ENCODE measurements at places on chromosomes 13 and 19.

DNA sequence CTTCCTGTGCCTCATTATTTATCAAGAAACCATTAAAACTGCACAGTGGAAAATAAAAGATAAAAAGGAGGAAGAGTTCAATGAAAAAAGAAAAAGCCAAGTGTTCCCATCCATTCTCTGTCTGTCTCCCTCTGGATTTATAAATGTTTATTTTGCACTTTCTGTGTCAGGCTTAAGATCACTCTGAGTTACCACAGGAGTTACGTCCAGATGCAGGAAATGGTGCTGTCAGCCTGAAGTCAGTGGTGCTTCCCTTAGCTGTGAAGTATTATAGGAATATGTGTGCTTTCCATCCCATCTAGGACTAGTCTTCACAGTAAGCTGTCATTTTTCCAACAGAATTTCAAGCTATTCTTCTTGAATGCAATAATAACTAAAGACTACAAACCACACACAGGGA, 420.2 kb downstream of the KCTD12 start:
- no peak for DNase-seq

DNA sequence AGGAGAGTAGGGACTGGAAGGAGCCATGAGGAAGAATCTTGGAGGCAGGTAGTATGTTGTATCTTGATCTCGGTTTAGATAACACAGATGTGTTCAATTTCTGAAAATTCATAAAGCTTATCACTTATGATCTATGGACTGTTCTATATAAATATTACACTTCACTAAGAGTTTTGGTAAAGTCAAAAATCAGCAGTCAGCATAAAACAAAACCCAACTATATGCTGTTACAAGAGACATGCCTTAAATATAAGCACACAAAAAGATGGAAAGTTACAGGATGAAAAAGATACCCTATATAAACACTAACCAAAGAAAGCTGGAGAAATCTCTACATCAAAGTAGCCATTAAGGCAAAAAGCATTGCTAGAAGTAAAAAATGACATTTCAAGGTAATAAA, 4.5 kb upstream of the KASH5 start:
- no peak for DNase-seq

DNA sequence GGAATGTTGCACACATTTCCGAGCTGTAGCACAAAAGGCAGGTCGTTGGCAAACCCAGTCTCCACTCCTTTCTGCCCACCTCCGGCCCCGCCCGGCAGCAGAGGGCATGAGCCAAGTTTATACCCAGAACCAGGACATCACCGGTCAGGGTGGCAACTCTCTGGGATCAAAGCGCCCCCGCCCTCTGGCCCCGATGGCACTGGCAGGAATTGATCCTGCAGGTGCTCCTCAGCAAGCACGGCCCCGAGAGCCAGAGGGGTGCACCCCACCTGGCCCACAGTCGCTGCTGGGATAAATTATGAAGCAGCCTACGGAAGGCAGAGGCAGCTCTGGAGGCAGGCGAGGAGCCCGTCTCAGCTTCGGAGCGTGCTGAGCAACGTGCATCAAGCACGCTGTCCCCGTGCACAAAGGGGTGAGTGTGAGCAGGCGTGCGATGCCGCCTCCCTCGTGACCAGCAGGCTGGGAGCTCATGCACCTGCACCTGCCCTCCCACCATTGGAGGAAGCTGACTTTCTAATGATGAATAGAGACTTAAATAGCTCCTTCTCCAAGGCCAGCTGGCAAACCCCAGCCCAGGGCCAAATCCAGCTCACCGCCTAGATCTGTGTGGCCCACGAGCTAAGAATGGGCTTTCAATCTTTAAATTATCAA, 25.7 kb downstream of the SHC2 start:
- no peak for DNase-seq

DNA sequence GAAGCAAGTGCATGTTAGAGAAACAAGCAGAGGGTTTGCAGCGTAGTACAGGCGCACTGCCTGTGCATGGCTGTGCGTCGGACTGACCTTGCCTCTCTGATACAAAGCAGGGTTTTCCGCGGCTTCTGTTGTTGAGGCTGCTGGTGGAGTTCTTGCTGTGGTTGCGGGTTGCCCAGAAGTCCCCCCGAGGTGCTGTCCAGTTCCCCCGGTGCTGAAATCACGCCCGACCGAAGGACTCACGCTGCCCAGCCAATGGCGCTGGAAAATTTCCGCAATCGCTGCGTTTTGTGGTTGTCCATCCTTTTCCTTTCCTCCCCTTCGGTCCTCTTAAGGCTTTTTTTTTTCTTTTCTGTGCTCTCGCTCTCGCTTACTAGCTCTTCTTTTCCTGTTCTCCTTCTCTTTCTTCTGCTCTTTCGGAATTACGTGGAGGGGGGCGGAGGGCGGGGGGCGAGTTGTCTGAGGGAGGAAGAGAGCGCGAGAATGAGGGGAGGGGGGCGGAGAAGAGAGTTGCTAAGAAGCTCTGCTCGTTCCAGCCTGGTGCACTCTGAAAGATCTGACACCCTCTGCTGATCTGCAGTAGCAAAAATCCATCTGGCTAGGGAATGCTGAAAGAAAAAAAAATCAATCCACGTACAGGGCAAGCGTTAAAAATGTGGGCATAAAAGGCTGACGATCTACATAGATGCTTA, at the start of gene SLITRK1:
SLITRK1 (minus strand) TSS at position 558 of the 689 bp plus-strand sequence. CDS start 967 bp downstream, outside the sequence.
- DNase-seq, result no peak

- DNase-seq, result no peak
These were observed 16.3 kb downstream of the MYO9B start for GRCh38 chr19:17091758-17092333.

DNA sequence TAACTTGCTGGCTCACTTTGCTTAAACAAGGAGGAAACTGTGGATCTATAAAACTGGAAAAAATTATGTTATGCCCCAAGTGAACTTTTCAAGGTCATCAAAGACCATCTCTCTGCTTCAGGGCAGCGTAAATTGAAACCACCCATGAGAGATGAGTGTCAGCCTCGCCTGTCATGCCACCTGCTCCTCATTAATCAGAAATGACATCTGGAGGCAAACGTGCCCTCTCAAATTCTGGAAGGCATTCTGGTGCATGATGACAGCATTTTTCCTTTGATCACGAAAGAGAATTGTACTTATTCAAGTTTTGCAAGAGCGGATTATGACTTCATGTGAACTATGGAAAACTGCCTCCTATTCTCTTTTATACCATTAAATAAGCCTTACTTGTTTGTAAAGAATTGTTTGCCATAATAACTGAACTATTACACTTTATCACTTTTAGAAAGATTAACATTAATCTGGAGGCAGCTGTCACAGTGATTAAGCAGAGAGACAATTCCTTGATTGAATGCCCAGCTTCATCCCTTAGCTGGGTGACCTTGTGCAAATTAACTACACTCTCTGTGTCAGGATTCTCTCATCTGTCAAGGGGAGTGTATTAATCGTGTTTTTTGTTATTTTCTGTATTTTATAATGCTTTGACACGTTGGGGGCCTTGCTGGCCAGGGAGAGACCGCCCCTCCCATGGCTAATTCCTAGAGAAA, 17.0 kb upstream of the SACS start:
- DNase-seq, result no peak

DNA sequence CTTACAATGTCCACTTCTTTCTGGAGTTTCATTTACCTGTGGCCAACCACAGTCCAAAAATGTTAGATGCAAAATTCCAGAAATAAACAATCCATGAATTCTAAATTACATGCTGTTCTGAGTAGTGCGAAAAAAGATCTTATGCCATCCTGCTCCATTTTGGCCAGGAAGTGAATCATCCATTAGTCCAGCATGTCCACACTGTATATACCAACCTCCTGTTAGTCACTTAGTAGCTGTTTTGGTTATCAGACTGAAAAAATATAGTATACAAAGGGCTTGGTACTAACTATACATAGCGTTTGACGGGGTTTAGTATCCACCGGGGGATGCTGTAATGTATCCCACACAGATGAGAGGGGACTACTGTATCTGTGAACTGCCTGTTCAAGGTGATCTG, 618.0 kb upstream of the ARGLU1 start:
- DNase-seq, result no peak

DNA sequence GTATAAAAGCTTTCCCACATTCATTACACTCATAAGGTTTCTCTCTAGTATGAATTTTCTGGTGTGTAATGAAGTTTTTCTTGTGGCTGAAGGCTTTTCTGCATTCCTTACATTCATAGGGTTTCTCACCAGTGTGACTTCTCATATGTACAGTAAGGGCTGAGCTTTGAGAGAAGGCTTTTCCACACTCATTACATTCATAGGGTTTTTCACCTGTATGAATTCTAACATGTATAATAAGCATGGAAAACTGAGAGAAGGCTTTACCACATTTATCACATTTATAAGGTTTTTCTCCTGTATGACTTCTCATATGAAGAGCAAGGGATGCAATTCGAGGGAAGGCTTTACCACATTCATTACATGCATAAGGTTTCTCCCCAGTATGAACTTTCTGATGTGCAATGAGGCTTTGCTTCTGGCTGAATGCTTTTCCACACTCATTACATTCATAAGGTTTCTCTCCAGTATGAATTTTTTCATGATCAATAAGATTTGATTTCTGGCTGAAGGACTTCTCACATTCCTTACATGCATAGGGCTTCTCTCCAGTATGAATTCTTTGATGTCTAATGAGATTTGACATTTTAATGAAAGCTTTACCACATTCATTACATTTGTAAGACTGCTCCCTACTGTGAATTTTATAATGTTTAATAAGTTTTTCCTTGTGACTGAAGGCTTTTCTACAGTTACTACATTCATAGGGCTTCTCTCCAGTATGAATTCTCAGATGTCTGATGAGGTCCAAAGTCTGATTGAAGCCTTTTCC, 42.6 kb downstream of the ZNF527 start:
- no peak for DNase-seq

DNA sequence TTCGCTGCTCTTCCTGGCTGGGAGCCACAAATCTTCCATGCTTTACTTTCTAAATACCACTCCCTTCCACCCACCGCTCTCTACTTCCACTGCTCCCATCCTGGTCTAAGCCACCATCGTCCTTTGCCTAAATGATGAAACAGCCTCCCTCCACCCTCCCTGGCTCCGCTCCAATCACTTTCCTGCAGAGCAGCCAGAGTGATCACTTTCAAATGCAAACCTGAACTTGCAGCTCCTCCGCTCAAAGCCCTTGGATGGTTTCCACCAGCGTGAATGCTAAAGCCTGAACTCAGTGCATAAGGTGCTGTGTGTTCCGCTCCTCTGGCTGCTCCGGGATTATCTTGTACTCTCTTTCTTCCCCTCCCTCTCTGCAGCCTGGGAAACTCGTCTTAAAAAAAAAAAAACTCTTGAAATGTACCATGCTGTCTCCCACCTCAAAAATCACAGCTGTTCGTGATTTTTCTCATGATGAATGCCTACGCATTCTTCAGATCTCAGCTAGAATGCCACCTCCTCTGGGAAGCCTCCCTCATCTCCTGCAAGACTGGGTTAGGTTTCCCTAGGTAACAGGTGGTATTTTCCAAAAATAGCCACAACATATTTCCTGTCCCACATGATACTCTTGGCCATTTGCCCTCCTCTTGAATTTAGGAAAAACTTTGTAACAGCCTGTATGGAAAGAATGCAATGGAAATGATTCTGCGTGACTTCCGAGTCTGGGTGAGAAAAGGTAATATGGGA, 3.7 kb upstream of the SIN3B start:
- DNase-seq, result no peak

GRCh38 chr13:51559946-51560735, 24.1 kb upstream of the WDFY2 start:
- DNase-seq, result peak; percentile 73

DNA sequence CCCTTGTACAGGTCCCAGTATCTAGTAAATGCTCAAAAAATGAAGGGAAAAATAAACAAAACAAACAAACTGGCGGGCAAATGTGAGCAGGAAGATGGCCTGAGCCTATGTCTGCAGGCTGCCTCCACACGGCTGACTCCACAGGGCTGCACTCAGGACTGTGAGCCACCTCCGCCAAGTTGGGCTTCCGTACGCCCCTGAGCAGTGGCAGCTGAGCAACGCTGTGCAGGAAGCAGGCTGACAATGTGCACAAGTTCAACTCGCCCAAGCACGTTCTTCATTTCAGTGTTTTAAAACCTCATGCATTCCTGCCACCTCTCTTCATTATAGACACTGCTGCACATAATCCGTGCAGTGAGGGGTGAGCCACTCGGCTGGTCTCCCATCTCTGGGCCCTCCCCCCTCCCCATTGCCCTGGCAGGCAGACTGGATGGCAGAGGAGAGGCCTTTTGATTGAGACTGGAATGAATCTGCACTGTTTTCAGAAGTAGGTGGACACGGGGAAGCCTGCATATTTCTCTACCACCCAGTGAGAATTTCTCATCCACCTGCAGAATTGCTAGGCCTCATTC, 915.3 kb downstream of the UQCRFS1 start:
- DNase-seq, result no peak

- DNase-seq, result no peak
These were observed 1.4 kb upstream of the GPR183 start for GRCh38 chr13:99308471-99309087.

- no peak for DNase-seq
These were observed 8.0 kb downstream of the SPHK2 start for GRCh38 chr19:48627201-48627864.

DNA sequence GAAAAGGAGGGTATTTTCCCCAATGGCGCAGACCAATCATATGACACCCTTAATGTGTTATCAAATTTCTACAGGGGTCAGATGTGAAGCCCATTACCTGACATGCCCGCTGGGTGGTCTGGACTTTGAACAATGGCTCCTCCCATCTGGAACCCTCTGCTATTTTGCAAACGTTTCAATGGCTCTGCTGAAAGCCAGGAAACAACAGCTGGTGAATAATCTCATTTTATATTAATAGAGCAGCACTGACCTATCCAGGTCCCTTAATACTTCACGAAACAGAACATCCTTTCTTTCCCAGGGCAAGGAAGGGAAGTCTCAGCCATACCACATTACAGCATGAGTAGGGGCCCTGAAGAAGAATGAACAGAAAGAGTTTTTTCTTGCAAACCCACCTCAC, 20.3 kb upstream of the KPNA3 start:
- DNase-seq, result no peak

DNA sequence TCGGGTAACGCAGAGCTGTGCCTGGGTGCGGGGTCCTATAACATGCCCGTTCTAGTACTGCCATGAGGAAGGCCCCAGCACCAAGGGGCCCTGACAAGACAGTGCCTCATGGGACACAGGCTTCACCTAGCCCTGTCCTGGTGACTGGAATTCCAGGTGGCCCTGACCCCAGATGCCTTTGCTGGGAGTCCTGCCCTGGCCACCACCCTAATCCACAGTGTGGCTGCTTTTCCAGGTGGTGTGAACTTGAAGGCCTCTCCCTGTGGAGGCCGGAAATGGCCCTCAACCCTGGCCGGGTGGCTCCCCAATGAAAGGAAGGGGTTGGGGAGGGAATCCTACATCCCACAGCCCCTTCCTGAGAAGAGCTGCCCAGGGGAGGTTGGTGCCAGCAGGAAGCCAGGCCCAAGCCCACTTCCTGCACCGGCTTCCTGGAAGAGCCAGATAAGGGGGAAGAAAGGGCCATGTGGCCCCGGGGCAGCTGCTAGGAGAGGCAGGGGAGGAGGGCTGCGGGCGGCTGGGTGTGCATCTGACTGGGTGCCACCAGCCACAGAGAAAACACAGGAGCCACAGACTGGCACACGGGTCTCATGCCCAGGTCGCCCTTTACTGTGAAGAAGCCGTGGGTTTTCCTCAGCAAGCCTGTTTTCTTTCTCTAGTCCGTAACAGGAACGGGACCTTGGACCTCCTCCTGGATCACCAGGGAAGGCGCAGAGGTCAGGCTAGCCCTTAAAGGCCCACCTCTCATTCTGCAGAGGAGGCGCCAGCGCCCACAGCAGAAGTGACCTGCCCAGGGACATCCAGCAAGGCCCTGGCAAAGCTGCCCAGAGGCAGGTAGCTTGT, 4.7 kb downstream of the LSM4 start:
- DNase-seq, result no peak

- DNase-seq, result no peak
These were observed 25.3 kb upstream of the GPR183 start for GRCh38 chr13:99332456-99332855.

- no peak for DNase-seq
These were observed 127.6 kb upstream of the RFC3 start for GRCh38 chr13:33690354-33690753.

Data from SIG-M5 (cell line).